ENCODE measurements at places on chromosomes 2 and 18.

DNA sequence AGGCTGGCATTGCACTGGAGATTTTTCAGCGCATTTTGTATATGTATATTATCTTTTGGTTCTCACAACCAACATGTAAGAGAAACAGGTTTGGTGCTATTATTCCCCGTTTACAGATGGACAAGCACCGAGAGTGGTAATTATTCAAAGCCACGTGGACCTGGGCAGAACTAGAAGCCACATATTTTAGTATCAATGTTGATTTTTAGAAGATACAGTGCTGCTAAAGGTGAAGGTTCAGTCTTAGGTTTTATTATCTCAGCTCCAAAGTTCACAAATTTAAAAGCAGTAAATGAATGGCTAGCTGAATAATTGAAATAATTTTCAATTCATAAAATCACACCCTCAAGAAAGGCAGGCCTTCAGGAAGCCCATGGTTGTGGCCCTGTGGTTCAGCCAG, 400.6 kb upstream of the ID2 start:
- DNase-seq: no peak

DNA sequence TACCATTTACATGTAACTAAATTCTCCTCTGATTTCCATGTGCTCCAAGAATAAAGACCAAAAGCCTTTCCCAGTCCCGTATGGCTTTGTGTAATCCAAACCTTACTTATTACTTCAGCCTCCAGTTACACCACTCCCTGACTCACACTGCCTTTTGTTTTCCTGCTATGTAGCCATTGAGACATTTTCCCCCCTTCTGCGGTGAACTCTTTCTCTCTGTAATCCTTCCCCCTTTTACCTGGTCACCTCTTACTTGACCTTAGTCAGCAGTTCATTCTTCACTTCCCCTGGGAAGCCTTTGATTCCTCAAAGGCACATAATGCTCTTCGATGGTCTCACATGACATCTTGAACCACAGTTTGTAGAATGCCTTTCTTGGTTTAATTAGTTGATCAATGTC, 256.0 kb upstream of the FANCL start:
- DNase-seq: no peak

DNA sequence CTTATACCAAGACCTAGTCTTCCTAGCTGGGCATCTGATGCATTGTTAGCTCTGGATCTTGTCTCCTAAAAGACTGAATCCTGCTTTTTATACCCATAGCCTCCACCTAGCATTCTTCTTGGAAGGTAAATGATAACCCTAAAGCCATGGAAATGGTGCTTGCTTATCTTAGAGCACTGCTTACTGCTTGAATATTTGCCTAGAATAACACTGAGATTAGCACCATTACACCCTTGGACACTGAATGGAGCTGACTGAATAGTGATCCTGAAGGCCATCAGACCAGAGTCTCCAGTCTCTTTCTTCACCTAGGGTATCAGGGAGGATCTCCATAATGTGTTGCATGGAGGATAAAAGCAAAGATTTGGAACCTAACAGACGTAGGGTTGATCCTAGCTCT, 50.3 kb upstream of the UGP2 start:
- DNase-seq: no peak

GRCh38 chr2:117996525-117996924, 17.3 kb downstream of the CCDC93 start:
- no peak for DNase-seq

DNA sequence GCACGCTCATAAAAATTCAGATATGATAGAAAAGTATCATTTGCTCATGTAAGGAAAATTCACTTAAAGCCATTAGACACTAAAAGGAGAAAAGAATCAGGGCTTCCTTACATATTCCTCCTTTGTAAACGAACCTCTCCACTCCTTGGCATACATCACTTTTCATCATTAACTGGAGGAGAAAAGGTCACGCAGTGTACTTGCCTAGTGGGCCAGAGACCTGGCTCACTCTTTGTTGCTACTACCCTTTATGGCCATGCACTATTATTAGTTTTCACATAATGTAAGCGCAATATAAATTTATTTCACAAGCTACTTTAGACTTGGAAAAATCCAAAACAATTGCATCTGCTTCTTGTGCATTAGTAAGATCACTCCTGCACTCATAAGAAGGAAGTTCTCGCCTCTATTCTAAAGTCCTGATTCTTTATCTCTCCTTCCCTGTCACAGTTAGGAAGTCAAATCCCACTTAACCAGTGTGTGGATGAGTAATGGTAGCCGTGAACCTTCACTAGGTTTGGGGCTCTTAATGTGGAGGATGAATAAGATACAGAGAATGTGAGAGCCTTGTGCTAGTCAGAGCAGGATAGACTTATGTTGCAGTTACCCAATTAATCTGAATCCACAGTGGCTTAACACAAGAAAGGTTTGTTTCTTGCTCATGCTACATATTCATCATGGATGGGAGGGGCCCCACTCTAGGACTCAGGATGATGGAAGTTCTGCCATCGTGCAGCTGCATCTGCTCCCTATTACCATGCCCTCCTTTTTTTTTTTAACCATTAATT, 115.0 kb upstream of the GLS start:
- no peak for DNase-seq

- DNase-seq: no peak
Observed at GRCh38 chr2:30756051-30756719, 51.1 kb downstream of the CAPN13 start.

DNA sequence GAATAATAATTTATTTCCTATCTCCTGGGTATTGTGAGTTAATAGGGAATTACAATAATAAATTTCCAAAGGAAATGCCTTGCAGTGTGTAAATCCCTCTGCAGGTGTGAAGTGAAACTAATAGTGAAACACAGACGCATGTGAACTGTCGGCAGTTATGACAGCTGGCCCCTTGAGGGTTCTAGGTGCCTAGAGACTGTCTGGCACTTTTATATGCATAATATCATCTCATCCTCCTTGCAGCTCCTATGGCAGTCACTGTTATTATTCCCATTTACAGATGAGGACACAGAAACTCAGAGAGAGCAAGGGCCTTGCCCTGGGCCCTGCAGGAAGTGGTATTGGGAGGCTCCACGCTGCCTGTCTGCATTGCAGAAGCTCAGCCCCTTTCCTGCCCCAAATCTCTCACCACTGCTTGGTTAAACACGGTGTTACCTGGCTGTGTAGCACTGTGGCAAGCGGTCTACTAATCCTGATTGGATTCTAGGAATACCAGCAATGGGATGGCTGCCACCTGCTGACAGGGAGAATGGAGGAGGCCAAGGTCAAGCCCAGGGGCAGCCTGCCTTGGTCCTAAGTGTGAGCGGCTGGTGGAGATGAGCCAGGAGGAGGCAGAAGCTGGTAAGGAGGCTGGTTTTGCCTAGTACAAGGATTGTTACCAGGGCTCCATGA, 32.8 kb upstream of the ACKR3 start:
- no peak for DNase-seq

GRCh38 chr2:117948615-117949014, 65.3 kb downstream of the CCDC93 start:
- DNase-seq: no peak

DNA sequence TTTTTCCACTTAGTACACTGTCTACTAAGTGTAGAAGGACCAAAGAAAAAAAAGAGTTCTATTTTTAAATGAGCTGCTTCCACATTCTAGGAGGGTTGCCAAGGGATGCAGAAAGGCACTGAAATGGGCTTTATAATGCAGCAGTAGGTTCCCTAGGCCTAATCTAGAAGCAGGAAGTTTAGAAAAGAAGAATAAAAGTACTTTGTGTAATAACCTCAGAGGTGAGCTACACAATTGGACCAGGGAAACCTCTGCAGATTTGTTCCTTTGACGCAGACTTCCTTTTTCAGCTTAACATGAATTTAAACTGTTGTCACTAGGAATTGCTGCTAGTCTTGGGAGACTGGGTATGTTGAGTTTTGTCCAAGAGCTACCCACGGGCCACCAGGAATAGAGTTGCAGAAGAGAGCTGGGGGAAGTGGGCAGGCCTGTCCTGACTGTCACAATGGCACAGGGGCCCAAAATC, 34.6 kb upstream of the RAB1A start:
- no peak for DNase-seq

- DNase-seq: no peak
Observed at GRCh38 chr2:98884658-98885057, 51.4 kb downstream of the CRACDL start.

DNA sequence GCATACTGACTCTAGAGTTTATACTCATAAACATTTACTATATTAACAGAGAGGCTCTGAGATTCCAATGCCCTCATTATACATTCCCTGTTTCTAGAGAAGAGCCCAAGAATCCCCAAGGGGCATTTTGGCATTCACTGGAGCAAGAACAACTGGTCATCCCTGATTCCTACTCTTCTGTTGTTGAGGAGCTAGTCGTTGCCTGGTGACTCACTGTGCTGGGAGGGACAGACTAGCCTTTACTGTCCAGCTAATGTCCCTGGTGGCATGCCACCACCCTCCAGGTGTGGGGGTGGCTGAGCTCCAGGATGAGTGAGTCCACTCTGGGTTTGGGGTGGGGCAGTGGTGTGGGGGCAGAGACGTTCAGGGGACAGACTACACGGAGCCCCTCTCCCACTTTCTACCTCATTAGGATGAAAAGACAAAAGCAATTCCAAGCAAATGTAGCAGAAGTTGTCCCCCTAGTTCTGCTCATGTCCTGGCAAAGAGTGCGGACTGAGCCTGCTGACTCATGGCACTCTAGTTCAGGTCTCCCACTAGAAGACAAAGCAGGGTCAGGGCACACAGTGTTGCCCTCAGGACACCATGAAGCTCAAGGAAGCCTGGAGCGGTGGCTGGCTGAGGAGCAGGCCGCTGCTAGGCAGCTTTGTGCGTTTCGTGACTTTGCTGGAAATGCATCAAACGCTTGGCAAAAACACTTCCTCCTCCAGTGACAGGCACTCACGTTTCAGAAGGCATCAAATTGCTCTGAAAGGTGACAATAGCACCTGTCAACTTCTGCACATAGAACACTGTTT, 49.4 kb downstream of the RHOB start:
- no peak for DNase-seq

DNA sequence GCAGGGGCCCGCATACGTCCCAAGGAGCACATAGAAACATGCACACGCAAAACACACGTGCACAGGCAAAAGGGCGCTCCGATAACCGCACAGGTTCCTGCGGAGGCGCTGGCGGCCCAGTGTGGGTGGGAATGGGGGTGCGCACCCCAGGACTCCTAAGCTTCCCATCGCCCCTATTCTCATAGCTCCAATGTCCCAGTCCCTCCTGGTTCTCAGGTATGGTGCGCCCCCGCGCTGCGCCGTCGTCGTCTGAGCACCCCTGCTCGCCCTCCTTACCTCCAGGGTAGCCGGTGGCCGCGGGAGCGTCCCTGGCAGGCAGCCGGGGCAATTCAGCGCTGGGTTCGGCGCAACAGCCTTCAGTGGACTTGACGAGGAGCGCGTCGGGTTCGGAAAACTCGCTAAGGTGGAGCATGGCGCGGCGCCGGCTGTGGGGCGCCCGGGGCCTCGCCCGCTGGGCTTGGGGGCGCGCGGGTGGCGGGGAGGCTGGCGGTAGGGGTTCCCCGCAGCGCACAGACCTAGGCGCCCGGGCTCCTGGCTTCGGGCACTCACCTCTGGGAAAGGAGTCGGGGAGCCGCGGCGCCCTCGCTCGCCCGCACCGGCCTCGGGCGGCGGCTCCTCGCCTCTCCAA, 328 bp downstream of the EGR4 start:
- no peak for DNase-seq

- peak; percentile 87 for DNase-seq
Observed at GRCh38 chr2:150207979-150208378, 279.5 kb downstream of the RND3 start.

GRCh38 chr2:207787017-207787416, 17.3 kb upstream of the FZD5 start:
- no peak for DNase-seq
